ENCODE measurements at places on chromosomes 5 and 9.

DNA sequence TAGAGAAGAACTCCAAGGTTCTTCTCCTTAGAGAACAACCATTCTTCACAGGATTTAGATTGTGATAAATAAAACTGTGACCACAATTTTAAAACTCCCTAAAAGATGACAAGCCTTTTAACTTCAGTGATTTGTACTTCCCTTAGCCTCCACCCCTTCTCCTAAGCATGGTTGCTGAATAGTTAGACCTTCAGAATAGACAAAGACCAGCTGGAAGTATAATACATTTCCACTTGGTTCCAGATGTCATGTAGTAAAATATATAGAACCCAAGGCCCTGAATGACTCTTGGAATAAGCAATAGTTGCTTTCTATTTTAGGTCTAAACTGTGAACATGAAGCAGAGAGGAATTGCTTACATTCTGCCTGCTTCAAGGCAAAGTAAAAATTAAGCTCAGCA, 208.7 kb downstream of the ARRDC3 start:
- DNase-seq, result no peak

GRCh38 chr5:109668668-109669422, 20.9 kb upstream of the MAN2A1 start:
- DNase-seq, result no peak

GRCh38 chr5:54969856-54970828, 15.3 kb downstream of the ESM1 start:
- DNase-seq, result no peak

GRCh38 chr9:89473762-89474469, 24.0 kb downstream of the SEMA4D start:
- no peak for DNase-seq

DNA sequence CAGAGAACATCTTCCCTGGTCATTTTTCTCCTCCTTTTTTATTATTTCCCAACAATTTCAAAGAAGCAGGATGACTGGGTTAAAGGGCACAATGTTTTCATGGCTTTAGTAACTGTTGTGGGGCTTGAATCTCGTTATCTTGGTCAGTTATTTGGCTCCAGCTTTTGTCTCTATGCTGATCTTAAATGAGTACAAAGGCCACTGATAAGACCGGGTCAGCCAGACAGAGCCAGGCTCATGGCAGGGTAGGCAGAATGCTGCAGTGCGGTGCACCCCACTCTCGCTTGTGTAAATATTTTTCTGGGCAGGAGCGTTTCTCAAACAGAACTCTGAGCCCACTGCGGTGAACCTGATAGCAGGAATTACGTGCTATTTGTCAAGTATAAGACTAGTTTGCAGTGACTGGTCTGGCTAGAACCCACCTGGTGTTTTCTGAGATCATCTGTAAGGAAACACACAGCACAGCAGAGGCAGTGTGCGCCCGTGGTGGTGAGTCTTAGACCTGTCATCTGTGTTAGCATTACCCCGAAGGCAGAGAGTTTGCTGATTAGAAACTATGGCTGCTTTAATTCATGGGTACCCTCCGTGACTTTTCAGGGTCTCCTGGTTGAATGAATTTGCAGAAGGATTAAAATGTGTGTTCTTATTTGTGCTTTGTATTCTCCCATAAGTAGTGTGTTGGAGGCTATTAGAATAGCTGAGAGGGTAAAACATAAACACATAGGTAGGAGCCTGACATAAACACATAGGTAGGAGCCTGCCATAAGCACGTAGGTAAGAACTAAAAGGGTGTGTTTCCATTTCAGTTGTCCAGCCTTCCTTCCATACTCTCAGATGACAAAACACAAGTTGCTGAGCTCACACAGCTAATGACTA, 158.6 kb upstream of the DMRT1 start:
- no peak for DNase-seq

GRCh38 chr5:118397236-118397635, 591.1 kb downstream of the DTWD2 start:
- no peak for DNase-seq

- DNase-seq, result no peak
Observed at GRCh38 chr5:174065528-174066197, 20.2 kb downstream of the NSG2 start.

DNA sequence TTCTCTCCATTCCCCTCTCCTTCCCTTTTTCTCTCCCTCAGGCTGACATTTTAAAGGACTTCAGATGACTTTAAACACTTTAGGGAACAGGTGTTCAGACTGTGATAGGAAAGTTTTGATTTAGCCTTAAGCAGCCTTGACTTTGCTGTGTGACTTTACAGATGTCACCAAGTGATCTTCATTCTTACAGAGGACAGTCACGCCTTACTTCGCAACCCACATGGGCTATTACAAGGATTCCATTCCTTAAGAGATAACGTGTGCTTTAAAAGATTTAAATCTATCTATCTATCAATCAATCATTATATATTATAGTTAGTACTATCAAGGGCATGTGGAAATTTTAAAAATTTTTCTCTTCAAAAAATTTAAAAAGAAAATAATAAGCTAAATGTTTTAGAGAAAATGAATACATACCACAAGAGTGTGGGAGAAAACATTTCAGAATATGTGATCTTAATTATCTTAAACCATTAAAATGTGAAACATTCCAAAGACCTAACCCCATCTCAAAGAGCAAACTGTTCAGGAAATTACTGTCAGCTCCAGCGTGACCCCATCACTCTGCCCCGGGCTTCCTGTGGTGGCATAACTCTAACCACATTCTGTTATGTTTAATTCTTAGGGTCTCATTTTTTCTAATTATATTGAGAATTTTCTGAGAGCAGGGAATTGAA, 530.5 kb downstream of the SEMA5A start:
- DNase-seq, result no peak

GRCh38 chr5:19285286-19285685, 702.7 kb downstream of the CDH18 start:
- no peak for DNase-seq

DNA sequence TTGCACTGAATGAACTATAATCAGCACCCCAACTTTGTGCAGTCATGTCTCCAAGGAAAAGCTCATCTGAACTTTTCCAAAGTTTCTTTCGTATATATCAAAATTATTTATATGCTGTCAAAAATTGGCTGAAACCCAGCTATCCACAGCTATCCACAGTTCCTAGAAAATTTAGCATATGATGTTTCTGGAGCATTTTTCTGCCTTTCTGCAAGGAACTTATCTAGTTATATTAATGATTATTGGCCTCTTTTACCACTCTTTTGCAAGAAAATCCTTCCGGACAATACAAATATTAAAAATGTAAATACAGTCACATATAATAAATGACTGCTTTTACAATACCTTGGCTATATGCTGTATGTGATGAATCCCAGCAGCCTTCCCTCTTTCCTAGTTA, 270.2 kb downstream of the TMEM167A start:
- no peak for DNase-seq

GRCh38 chr5:96292582-96293247, 140.3 kb downstream of the PCSK1 start:
- DNase-seq, result no peak
